Large intestine (tissue), 12 donors: ENCODE measurements at places on chromosomes 7 and 10. TPM values are rescaled to one million over a fixed set of nuclear protein-coding genes. Genes with fewer than 3 reads are reported as not detected.

POMZP3 gene
- polyA plus RNA-seq, result 18.5 TPM

KAZALD1 gene
- polyA plus RNA-seq, result 29.0 TPM

C10orf53 gene
- 0.03 TPM for polyA plus RNA-seq

VSTM2A gene
- polyA plus RNA-seq, result 2.7 TPM

- no peak for DNase-seq
Observed at GRCh38 chr7:11633310-11633709, 198.7 kb downstream of the THSD7A start.

GRCh38 chr7:106795877-106796231 lies 69.2 kb upstream of the PIK3CG start:
- DNase-seq, result no peak

DNA sequence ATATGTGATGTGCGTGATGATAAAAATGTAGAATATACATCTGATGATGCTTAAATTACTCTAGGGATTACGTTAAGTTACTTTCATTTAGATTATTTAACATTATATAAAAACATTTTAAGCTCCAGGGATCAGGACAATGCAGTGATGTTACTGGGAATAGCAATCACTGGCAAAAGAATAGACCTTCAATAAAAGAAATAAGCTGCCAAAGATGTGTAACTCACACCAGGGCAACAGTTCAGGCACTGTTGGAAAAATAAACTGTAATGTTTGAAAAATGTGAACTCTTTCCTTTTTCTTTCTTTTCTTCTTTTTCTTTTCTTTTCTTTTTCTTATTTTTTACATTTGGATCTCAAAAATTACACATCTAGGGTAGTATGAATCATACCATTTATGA lies 131.7 kb downstream of the SEMA3D start:
- DNase-seq, result no peak

DNA sequence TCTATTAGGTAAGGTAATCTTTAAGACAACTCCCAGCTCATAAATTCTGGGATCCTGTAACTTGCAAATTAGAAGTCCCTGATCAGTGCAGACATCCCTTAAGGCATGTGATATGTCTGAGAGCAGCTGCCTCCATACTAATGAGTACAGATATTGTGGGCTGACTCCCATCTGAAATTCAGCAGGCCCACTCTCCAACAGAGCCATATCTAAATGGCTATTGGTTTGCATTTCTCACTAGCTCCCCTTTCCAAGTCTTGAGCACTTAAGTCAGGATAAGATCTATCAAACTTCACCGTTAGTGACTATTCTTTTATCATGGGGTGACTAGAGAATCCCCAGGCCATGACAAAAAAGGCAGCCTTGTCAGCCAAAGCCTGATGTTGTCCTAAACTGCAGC lies 785.4 kb downstream of the IPMK start:
- DNase-seq, result no peak

DNA sequence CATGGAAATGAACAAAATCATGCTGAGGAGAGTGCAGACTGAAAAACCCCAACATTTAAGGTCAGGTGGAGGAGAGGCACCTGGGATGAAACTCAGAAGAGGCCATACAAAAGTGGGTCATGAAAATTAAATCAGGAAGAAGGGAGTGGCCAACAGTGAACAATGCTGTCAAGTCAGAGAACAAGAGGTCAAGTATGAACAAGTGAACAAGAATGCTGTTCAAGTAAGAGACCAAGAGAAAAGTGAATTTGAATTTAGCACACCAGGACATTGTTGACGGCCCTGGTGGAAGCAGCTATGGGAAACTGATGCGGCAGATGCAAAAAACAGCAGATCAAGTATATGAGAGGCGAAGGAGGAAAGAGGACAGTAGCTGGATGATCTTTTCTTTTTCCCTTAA lies 7.9 kb downstream of the CEP41 start:
- DNase-seq, result no peak

DNA sequence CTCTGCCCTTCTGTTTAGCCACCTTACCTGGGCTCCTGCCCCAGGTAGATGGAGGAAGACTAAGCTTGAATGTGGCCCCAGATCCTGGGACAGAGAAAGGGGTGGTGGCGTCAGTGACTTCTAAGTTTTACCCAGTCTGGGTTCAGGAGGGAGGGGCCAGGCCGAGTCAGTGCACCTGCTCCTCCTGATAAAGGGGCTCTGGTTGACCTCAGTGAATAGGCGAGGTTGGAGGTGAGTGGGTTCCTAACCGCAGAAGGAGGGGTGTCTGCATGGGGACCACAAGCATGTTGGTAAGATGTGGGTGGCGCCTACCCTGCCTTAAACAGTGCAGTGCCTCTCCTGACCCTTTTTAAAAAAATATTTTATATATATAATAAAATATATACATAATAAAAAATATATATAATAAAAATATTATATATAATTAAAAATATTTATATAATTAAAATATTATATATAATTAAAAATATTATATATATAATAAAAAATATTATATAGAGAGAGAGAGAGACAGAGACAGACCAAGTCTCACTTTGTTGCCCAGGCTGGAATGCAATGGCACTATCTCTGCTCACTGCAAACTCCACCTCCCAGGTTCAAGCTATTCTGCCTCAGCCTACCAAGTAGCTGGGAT lies 97.3 kb upstream of the GTF2I start:
- DNase-seq, result no peak

DNA sequence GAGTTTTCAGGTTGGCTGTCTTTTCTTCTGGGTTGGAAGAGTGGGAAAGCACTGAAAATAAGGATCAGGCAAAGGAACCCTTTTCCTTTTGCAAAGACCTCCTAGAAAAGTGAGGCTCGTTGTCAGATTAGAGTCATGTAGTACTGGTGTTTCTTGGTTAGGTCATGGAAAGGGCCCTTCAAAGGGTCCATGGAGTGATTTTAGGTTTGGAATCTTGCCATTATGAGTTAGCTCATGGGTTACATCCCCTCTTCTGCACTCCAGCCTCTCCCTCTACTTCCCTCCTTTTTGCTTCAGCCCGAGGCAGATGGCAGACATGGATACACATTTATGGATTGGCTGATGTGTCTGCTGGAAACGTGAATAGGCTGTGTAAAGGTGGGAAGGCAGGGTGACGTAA lies 47.0 kb downstream of the CREB5 start:
- DNase-seq, result no peak

- no peak for DNase-seq
Observed at GRCh38 chr10:119518936-119519335, 23.6 kb downstream of the RGS10 start.
